ENCODE measurements at places on chromosomes 3 and 15.

DNA sequence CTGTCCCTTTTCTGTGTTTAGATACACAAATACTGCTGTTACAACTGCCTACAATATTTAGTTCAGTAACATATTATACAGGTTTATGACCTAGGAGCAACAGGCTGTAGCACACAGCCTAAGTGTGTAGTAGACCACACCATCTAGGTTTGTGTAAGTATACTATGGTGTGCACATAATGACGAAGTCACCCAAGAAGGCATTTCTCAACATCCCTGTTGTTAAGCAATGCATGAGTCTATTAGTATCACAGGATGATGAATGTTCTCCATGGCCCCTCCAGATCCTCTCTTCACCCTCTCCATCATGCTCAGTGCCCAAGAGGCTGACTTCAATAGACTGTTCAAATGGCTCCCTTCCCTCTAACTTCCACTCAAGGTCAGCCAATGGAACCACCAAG, 14.6 kb upstream of the SEC62 start:
- no peak for DNase-seq

- no peak for DNase-seq
These were observed 156.8 kb downstream of the LRTM1 start for GRCh38 chr3:54771050-54771449.

GRCh38 chr3:197505796-197506548, 49.8 kb downstream of the BDH1 start:
- DNase-seq: no peak

DNA sequence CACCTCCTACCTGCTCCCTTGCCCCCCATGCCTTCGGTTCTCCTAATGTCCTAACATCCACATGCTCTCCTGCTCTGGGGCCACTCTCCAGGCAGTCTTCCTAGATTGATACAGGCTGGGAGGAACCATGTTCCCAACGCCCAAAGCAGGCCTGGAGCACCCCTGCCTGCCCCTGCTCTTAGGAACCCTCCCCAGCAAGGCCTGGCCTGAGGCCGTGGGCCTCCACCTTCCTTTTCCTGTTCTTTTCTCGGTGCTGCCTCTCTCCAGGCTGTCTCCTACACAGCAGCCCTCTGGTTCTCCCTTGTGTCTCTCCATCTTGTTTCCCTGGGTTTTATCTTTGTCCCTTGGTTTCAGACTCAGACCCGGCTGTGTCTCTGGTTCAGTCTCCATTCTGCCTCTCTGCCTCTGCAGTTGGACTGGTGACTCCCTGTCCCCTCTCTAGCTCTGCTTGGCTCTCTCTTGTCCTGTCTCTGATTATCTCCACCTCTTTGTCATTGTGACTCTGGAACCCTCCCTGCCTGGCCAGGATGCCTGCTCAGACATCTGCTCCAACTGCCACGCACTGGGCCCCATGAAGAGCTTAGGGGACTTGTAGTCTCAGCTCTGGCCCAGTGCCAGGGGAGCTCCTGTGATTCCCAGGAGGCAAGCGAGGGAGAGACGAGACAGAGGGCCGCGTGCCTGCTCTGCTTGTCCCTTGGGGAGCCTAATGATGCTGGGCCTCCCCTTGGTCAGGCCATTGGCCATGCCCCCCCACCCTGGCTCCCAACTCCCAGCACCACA, 26.0 kb upstream of the RPL29 start:
- DNase-seq: no peak

GRCh38 chr3:63232764-63233396, 45.2 kb upstream of the SYNPR start:
- DNase-seq: no peak

- no peak for DNase-seq
These were observed 343.9 kb downstream of the GRM7 start for GRCh38 chr3:7204848-7205156.

- no peak for DNase-seq
These were observed at the start of gene SYNPR for GRCh38 chr3:63278171-63279004. Gene SYNPR (plus strand): TSS chr3:63278308.

DNA sequence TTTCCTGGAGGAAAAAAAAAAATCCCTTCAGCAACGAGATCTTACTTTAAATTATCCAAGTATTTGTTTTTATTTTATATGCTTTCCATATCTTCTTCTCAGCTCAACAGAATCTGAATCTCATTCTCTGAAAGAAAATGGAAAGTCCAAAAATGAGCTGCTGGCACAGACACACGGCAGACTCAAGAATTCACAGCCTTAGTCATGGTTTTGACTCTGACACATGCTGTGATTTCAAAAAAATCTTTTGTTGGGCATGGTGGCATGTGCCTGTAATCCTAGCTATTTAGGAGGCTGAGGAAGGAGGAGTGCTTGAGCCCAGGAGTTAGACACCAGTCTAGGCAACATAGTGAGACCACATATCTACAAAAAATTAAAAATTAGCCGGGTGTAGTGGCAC, 565.0 kb downstream of the MAGI1 start:
- DNase-seq: no peak

- DNase-seq: peak; percentile 81
These were observed 63.7 kb downstream of the SLC30A4 start for GRCh38 chr15:45458746-45459403.

DNA sequence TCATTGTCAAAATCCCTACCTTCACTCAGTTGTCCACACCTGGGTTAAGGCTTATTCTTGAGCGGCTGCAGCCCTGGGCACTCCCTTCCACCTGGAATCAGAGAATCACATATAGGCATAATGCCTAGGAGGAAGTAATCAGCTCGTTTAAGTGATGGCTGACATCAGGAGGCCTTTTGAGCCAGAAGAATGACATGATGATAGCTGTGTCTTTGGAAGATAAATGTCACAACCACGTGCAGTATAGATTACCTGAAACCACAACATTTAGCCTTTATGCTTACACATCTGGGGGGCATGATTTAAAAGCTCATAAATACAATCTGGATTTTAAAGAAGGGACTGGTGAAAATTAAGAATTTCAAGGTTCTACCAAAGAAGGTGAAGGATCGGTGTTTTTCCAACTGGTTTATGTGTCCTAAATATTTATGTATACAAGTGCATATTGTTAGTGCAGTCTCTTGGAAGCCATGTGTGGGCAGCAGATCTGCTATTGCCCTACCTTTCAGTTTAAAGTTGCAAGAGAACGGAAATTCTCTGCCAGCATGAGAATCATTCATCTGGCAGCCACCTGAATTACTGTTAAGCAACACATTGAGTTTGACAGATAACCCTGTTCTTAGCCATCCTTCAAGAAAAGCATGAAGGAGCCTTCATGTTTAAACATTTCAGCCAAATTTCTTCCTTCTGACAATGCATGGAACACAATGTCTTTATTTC, 163.4 kb upstream of the NR2E3 start:
- DNase-seq: no peak

DNA sequence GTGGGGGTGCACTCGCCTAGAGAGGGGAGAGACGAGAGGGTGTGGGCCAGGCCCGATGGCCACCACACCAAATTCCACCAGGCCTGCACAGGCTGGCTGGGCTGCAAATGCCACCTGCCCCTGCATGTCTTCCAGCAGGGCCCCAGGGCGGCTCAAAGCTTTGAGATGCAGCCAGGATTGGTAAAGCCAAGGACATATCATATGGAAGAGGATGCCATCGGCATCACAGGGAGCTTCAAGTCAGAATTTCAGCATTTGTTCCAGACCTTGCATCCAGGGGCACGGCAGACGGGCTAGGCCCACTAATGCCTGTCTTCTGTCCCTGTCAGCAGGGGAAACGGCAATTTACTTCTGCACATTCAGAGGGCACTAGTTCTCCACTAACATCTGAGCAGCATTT, 97.8 kb downstream of the NUP210 start:
- no peak for DNase-seq

DNA sequence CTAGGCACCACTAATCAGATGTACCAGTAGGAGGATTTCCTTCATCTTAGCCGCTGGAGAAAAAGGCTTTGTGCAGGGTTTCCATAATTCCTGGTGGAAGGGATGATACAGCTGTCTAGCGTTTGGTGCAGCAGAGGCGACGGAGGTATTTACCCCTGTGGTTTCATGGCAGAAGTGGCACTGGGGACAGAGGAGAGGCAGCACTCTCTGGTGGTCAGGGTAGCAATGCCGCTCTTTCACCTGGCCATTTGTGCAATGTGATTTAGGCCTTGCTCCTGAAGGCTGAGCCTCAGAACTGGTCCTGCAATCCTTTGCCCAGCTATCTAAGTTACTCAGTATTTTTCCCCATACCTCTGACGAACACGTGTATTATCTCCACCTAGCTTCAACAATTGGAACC, 47.1 kb upstream of the BNIP2 start:
- DNase-seq: no peak

- no peak for DNase-seq
These were observed 122.7 kb downstream of the PLD1 start for GRCh38 chr3:171687581-171687980.

GRCh38 chr3:191502583-191502982, 41.6 kb downstream of the PYDC2 start:
- no peak for DNase-seq

DNA sequence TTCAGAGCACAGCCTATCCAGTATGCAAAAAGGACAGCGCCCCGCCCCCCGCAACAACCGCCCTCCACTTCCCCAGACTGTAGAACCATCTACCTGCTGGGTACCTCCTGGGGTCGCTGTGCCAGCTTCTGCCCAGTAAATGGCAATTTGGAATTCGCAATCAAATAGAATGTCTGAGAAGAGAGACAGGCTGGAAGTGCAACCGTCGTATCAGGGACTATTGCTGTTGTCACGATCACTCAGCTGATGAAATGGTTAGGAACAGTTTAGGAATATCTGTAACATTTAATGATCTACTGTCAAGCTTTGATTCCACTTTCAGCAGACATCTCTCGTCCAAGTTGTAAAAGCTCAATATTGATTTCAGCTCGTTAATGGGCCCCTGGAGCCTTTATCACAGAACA, 13.3 kb upstream of the PARL start:
- no peak for DNase-seq

- no peak for DNase-seq
These were observed 38.1 kb downstream of the C2CD4A start for GRCh38 chr15:62104846-62105245.

- DNase-seq: no peak
These were observed 282.8 kb upstream of the LRRN1 start for GRCh38 chr3:3516384-3516783.

GRCh38 chr3:182523836-182524235, 269.5 kb upstream of the ATP11B start:
- no peak for DNase-seq

DNA sequence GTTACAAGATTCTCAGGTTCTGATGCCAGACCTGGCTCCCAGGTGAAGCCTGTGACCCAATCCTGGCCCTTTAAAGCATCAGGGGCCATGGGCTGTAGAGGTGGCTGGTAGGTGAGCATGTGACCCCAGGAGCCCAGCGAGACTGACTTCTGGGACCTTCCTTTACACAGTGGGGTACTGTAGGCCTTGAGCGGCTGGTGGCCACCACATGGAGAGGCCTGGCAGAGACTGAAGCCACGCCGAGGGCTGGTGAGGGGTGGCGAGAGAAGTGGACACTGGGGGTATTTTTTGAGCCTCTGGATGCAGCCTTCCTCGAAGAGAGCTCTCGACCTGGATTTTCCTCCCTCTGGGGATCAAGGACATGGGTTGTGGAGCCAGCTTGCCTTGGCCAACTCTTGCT, 71.2 kb upstream of the ITGA11 start:
- no peak for DNase-seq

- no peak for DNase-seq
These were observed 4.8 kb downstream of the IDH2 start for GRCh38 chr15:90097475-90097874.

DNA sequence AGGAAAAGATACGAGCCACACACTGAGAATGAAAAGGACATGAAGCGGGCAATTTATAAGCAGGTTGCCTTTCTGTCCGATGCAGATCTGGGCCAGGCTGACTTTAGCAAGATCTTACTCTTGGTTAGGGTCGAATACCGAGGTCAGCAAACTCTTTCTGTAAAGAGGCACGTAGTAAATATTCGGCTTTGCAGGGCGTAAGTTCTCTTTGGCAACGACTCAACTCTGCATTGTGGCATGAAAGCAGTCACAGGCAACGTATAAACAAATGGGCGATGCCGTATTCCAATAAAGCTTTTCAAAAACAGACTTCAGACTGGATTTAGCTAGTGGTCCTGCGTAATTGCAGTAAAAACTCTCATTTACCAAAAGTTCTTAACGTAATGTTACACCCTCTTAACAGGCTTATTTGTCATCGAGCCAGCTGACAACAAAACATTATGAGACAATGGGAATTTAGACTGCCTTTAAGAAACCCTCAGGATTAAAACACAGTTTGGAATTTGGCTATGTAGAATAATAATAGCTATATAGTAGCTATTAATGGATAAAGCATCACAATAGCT, 13.1 kb upstream of the RPL35A start:
- no peak for DNase-seq

- DNase-seq: no peak
These were observed 5.3 kb downstream of the IGF1R start for GRCh38 chr15:98653686-98654085.

DNA sequence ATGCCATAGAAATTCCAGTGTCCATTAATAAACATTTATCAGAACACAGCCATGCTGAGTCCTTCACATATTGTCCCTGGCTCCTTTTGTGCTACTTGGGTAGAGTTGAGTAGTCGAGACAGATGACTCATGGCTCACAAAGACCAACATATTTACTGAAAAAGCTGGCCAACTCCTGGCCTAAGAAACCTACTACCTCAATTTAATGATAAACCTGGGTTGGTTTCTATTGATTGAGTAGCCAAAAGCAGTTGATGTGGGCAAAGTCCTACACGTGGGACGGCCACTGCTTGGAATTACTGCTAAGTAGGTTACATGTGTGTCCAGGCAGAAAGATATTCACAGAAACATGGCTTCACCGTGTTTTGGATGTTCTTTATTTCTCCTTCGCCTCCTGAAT, 402.2 kb downstream of the NR2F2 start:
- no peak for DNase-seq

All from stimulated activated CD4-positive, alpha-beta T cell treated with anti-CD3 and anti-CD28 coated beads, Interleukin-1b, Interleukin-23, amount 100 ng/mL, for 4 hours (primary cell).